ENCODE measurements at places on chromosomes 7 and 10. TPM values are rescaled to one million over a fixed set of nuclear protein-coding genes. Genes with fewer than 3 reads are reported as not detected.

VAX1 gene
- total RNA-seq = not detected

CALML3 gene
- not detected for total RNA-seq

CALHM3 gene
- total RNA-seq = not detected

ITGA8 gene
- total RNA-seq = 0.12 TPM

LBX1 gene
- total RNA-seq = 17.5 TPM

TRPV5 gene
- not detected for total RNA-seq

MEOX2 gene
- not detected for total RNA-seq

- DNase-seq = no peak
Measured at GRCh38 chr10:30724296-30724695, 94.7 kb upstream of the LYZL2 start.

DNA sequence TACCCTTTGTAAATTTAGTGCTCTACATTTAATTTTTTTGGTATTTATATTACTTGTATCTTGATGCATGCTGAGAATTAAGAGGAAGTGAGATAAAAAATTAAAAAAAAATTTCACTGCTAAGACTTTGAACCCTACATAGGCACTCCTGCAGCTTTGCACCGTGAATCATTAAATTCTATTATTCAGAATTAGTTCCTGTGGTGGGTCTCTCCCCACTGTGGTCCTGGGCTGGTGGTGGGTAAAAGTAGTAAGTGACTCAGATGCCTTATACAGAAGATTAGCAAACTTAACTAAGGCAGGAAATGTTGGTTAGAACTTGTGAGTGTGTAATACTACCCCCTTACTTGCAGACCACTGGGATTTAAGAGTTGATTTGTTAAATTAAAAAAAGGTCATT, 72.6 kb downstream of the AP3M1 start:
- DNase-seq = no peak

DNA sequence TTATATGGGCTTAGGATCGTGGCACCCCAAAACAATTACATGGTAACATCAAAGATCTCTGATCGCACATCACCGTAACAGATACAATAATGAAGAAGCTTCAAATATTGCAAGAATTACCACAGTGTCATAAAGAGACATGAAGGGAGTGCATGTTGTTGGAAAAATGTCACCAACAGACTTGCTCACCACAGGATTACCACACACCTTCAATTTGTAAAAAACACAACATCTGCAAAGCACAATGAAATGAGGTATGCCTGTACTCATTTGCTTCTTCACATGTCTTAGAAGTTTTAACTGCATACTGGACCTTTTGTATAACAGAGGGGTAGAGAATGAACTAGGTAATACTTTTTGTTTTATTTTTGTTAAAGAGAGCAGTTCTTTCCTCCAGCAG, 96.6 kb downstream of the TPST1 start:
- no peak for DNase-seq

DNA sequence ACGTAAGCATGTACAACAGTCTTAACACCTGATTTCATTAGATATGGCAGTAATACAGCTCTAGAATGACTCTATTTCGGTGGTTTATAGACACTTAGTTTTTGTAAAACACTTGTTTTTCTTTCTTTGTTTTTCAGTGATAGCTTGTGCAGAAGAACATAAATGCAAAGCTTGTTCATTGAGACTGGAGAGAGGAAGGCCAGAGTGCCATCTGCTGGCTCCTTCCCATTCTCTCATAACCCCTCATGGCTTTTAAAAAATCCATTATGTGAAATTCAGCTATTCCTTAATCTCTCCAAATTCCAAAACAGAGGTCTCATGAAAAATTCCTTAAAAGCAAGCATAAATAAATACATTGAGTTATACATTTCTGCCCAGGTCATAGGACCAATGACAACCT, 76.3 kb downstream of the CACNB2 start:
- DNase-seq = peak; percentile 62

Data from G401 (cell line).